ENCODE measurements at places on chromosomes 3 and 15.

DNA sequence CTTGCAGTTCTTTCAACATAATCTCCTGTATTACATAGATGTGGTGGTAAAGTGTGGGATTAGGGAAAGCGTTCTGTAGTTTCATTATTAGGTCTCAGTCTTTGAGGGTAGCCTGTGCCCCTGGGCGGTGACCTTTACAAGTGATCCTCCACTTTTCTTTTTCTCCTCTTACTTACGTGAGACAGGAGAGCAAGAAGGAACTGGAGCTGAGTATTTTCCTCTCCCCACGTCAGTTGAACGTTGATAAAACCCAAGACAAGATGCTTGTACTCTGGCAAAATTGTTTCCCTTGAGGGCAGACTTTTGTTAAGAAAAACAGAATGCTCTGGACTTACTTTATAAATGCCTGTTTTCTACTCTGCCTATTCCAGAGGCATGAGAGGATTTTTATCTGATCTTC lies 378.7 kb downstream of the ZNF385D start:
- DNase-seq = no peak

- DNase-seq = no peak
These were observed 465.9 kb upstream of the DPPA4 start for GRCh38 chr3:109803274-109803673.

GRCh38 chr3:99579965-99580364 lies 58.4 kb upstream of the COL8A1 start:
- DNase-seq = no peak

DNA sequence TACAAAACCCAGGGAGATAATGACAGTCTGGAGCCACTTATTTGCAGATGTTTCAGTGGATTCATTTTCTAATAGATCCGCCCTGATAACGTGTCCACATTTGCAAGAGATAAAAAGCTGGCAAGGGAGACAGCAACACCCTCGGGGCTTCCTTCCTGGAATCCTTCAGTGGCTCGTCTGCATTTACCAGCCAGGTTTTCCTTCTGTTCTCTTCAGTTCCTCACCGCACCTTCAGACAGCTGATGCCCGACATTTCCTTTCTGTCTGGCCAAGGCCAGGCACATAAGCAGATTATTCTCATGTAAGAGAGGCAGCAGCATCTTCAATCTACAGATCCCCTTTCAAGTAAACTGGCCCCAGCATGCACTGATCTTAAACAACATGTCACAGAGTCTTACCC lies 56.2 kb upstream of the SPATA12 start:
- DNase-seq = no peak

DNA sequence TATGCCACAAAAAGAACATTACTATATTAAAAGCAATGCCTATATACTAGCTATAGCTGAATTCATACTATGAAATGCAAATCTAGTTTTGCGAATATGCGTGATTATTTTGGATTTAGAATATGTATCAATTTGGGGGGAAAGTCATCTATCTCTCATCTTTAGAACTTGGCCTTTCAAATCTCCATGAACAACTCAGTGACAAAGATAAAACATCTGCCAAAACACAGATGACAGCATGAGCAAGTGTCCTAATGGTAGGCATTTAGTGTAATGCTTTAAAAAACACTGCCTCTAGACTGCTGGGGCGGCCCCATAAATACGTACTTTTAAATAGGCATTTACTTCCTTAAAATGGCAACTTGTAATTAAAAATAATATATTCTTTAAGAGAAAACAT lies 2.7 kb downstream of the CD47 start:
- DNase-seq = no peak

DNA sequence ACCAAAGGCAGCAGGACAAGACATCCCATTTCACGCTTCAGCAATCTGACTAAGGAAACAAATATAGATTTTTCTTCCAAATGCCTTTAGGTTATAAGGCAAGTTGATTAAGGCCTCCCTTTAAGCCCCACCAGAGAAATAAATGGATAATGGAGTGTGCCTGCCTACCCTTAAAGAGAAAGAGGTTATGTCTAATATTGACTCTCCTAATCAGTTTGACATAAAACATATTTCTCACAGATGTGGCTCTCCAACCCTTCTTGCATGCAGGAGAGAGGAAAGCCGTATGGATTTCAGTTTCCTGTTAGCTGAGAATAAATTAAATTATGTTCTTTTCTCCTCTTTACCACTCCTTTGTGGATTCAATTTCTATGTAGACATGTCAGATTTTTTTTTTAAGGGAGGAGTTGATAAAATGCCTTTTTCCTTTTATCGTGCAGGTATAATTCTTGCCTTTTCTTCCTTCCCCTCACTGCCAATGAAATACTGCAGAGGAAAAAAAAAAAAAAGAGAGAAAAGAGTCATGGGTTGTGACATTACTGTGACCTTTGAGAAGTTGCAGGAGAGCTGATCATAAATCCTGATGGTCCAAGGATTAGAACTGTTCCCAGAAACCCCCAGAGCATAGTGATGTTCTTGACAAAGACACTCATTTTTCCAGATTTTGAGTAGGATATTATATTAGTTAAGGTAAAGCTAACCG lies 355.3 kb upstream of the SLCO3A1 start:
- no peak for DNase-seq

- DNase-seq = peak; percentile 47
These were observed 13.7 kb upstream of the U2SURP start for GRCh38 chr3:142987707-142988106.

GRCh38 chr3:12832350-12833221 lies 8.8 kb downstream of the RPL32 start:
- DNase-seq = no peak

DNA sequence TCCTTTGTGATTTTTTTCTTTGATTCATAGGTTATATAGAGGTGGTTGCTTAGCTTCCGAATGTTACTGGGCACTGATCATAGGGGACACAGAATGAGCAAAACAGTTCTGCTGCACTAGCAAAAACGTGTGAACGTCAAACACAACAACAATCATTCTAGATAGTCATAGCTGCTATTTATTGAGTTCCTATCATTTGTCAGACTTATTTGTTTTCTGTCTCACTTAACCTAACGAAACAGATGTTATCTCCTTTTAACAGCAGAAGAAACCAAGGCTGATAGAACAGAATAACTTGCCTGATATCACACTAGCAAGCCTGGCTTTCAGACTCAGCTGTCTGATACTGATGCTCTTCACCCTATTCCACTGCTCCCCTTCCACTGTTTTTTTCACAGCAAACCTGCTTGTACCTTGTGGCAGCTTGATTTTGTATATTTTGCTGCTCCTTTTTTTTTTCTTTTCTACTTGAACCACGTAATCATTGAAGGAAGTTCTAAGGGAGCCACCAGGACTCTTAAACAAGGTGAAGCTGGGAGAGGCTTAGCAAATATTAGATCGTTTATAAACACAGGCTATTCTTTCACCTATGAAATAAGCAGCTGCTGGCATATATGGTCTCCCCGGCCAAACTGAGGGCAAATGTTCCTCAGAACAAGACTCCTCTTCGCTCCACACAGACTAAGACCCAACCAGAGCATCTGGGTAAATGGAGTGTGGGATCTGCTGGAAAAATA lies 78.8 kb downstream of the MCF2L2 start:
- DNase-seq = no peak

- DNase-seq = no peak
These were observed 46.6 kb downstream of the XXYLT1 start for GRCh38 chr3:195224156-195224979.

DNA sequence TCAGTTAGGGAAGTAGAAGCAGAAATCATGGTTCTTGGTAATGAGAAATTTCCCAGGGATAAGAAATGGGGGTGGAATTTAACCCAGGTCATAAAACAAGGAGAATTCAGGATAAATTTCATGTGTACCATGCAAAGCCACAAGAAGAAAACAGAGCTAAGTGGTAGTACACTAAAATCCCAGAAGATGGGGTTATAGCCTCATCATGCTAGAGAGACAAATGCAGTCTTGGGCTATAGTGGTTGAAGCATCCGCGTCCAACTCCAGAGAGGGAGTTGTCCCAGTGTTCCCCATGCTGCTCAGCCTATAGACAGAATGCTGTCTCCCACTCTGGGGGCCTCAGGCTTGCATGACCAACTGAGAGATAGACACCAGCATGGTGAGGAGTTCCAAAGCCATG lies 36.2 kb upstream of the CLRN1 start:
- DNase-seq = peak; percentile 81

DNA sequence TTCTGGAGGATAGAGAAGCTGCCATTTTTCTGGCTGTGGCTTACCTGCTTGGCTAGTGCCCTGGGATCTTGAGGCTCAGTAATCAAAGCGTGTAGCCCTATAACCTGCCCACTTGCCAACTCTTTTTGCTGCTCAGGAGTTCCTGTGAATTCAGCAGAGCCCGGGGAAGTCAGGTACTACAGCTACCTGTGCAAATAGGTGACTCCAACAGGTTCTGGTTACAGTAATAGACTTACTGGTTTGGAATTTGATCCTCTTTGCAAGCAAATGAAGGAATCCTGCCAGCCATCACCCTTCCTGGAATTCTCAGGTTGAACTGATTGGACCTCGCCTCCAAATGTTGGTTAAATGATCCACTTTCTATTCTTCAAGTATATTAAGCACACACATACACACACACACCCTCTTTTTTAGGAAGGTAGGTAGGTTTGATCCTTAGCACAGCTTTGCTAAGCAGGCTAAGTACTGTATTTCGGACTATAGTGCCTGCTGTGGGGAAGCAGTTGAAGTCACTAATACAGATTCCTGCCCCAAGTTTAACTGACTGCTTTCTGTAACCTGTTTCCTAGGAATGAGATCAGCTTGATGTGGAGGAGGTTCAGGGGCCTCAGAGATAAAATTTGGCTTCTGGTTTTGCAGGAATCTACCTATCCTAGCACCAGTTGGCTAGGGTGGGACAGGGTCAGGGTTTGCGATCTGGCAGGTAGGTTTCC lies 2.3 kb downstream of the PPCDC start:
- no peak for DNase-seq

DNA sequence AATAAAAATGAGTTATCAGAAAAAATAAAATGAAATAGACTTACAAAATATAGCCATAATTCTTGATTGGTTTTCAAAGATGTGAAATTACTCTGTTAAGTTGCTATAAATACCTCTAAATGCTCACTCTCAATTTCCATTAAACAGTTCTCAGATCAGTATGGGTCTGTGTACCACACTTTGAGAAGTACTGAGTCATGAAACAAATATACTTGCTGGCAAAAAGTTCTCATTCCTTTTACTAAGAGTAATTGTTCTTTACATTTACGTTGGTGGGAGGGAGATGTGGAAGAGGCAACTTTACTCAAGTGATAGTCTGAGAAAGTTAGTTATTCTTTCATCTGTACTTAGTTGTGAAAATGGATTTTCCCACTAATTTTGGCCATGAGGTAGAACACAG lies 96.3 kb downstream of the ZNF385D start:
- DNase-seq = no peak

DNA sequence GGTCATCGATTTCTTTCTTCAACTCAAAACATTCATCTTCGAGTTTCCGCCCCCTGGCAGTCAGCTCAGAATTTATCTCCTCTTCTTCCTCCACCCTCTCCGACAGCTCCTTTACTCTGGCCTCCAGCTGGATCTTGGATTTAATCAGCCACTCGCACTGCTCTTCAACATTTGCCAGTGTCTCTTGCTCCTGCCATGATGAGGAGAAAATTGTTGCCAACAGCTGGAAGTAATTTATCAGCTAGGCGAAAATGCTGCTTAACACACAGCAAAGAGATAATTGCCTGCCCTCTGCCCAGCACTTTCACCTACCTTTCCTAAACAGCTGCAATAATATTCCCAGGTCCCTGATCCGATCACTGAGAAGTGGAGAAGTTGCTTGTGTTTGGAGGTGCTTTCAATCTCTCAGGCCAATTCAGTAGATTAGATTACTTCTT lies 69.3 kb downstream of the MYH15 start:
- peak; percentile 77 for DNase-seq

DNA sequence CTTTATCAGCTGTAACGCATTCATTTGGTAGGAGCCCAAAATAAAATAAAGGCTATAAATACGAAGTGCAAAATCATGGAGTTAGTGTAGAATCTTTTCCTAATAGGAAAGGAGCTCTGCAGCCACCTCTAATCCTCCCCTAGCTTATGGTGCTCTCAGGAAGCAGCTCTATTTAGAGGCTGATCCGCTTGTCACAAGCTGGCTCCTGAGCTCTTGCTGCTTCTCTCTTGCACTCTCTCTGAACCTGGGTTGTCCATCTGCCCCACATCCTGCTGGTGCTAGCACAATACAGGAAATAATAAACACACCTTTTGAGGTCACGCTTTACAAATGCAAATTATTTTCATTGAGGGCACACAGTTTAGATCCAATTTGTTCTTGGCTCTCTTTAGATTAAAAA lies 37.3 kb upstream of the BFSP2 start:
- DNase-seq = no peak

DNA sequence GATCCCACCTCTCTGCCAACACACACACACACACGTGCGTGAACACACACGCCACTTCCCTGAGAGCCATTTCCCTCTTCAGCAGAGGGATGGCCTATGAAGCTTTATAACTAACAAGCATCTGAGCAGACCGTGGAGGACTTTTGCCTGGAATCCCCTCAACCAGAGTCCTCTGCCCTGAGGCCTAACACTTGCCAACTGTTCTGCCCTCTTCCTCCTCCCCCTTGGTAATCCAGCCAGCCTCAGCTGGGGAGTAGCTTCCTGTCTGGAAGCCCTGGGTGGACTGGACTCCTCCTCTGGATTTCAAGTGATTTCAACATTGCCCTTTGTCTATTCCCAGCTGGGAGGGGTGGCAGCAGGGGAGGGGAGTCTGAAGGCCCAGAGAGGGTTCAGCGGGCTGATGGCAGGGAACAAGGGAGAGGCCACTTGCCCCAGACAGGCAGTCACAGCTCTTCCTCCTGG lies 68.4 kb upstream of the HACD2 start:
- peak; percentile 60 for DNase-seq

GRCh38 chr3:8656240-8656639 lies 11.6 kb upstream of the SSUH2 start:
- no peak for DNase-seq

GRCh38 chr15:88900309-88900981 lies 5.1 kb upstream of the HAPLN3 start:
- DNase-seq = no peak

GRCh38 chr3:127043731-127044510 lies 61.0 kb downstream of the PLXNA1 start:
- DNase-seq = no peak

DNA sequence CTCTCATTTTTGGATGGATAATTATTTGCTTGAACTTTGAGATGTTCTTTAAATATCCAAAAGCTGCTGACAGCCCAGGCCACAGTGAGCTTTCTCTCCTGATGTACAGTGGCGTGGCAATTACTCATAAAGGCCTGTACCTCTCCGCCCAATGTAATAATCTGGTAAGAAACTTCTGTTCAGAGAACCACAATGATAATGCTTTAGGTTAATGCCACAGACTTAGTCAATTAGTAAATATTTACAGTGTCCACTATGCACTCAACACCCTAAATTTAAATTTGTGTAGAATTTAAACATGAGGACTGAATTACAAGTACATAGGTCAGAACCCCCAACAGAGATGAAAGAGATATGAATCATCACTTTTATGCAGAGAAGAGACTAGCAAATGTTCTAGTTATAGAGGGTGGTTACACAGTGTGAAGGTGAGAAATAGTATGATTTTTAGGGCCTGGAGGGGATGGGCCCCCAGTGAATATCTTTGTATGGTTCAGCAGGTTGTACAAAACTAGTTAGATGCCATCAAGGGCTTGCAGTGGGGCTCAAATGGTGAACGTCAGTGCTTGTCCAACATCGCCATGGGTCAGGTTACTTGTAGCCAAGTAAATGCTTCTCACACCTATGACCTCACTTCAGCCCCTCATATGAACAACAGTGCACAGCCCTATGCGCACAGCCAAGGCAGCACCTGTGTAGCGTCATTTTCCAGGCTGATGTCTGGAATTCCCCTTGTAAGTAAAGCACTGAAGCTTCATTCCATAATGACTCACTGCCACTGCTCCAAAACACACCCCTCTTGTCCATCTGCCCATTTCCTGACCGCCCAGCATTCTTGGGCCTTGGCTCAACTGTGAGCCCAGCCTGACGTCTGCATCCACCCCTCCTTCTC lies 13.3 kb downstream of the ABHD2 start:
- DNase-seq = peak; percentile 92

All from muscle of leg (tissue), 16 donors.